ENCODE measurements at places on chromosomes 12 and 14. TPM values are rescaled to one million over a fixed set of nuclear protein-coding genes. Genes with fewer than 3 reads are reported as not detected.

C1S gene
- 118 TPM for polyA plus RNA-seq

DNA sequence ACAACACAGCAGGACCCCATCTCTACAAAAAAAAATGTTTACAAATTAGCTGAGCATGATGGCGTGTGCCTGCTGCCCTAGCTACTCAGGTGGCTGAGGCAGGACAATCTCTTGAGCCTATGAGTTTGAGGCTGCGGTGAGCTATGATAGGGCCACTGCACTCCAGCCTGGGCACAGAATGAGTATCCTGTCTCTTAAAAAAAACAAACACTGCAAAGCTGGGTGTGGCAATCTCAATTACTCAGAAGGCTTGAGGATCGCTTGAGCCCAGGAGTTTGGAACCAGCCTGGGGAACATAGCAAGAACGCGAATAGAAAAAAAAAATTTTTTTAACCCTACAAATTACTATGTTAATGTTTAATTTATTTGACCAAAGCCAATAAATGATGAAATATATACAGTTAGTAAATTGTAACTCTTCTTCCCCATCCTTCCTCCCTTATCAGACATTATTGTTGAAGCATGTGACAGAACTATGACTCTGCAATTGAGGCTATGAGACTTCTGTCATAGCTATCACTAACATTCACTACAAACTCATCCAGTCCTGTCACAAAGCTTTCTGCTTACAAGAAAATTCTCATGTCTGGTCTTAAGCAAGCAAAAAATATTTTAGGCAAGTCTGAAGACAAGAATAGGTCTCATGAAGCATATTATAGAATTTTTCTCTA is 9.8 kb downstream of the BTBD7 start:
- no peak for DNase-seq

- DNase-seq, result no peak
These were observed 123.1 kb downstream of the PIWIL1 start for GRCh38 chr12:130460611-130461446.

DNA sequence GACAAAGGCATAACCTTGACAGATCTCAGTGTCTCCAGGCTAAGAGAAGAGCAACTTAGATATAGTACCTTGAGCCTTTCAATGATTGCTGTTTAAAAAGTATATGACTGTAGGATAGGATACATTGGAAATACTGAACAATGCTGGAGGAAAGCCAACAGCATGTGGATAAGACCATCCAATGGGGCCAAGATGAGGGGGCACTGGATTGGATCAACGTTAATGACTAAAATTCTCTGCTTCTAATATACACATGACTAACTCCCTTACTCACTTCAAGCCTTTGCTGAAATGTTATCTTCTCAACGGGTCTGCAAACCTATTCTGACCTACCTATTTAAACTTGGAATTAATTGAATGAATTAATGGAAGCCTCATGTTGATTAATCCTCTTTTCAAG is 354.9 kb downstream of the RAD51B start:
- DNase-seq, result no peak

DNA sequence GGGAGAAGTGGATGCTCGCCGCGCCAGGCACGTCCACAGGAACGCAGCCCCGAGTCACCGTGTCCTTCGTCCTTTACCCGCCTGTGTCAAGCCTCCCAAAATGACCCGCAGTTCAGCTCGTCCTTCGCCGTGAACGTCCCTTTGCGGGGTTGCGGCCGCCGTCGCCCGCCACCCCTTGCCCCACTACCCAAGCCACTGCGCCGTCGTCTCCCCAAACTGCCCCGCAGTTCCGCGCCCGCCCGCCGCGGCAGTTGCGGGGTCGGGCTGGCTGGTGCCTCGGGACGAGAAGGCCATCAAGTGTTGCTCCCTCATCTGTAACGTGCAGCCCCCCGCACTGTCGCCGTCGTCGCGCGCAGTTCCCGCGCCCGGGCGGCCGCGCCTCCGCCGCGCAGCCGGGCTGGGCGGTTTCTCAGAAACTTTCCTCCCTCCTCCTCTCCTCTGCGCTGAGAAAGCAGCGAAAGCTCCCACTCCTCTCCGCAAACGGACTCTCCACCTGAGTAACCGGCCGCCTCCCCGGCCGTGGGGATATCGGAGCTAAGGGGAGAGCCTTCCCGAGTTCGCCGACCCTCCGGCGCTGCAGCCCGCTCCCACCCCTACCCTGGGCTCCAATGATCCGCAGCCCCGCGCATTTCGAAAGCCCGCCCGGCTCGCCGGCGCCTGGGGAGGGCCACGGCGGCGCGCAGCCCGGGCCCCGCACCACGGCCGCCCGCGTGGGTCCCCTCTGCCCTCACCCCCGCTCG is 6.7 kb downstream of the CDKN1B start:
- DNase-seq, result peak; percentile 84
